ENCODE measurements at places on chromosomes 12 and 14.

DNA sequence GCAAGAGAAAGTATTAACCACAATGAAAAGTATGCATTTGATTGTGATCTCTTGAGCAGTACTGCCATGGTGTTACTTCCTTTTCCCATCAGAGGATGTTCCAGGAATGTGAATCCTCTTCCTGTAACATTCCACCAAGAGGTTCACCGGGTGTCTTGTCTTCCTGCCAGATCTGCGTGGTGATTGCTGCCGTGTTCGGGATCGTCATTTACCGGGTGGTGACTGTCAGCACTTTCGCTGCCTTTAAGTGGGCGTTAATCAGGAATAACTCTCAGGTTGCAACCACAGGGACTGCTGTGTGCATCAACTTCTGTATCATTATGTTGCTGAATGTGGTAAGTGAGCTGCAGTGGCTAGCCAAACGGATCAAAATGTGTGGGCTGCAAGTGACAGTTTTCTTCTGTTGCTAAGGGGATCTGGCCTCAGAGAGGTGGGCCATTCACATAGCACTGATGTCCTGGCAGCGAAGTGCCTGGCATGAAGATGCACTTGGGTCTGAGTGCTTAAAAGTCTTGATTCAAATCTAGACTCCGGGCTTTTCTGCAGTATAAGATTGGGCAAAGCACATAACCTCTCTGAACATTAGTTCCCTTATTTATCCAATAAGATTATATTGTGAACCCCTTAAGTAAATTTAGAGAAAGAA is 123.4 kb downstream of the SLC5A8 start:
- DNase-seq: no peak

DNA sequence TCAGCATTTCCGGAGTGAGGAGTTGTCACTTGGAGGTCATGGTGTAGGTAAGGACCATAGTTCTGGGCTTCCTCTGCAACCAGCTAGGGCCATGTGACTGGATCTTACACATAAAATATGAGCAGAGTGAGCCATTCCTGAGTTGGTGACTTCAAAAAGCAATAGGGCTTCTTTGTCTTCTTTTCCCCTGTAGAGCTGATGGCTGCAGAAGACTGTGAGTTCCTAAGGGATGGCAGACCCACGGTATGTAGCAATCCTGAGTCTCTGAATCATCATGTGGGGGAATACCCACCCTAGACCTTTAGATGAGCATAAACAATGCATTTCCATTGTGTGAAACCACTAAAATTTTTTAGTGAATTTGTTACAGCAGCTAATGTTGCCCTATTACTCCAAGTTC is 151.1 kb upstream of the TBX3 start:
- DNase-seq: no peak

DNA sequence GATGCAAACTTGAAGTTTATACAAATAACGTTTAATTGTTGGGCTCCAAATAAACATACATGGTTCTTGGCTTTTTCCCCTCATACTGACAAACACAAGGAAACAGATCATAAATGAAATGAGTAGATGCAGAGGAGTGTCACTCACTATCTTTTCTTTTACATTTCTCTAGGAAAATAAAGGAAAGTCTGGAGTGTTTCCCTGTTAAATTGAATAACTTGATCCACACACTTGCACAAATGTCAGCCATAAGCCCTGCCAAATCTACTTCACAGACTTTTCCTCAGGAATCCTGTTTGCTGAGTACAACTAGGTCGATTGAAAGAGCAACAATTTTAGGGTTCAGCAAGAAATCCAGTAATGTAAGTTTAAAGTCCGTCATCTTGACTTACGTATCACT is 175.3 kb downstream of the PLCZ1 start:
- DNase-seq: no peak

DNA sequence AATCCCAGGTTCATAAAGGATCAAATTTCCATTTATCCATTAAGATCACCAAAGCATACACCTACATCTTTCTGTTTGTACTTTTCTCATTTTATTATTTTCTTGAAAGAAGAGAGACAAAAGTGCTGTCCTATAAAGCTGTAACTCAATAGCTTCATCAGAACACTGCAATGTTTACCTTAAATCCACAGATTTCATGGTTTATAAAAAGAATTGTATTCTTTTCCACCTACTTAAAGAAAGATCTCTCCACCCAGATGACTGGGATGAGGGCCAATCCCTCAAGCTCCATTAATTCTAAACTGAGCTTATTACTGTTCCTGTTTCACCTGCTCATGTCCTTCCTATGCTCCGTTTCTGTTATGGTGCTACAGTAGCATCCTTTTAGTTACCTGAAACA is 470.6 kb downstream of the BCAT1 start:
- DNase-seq: no peak

DNA sequence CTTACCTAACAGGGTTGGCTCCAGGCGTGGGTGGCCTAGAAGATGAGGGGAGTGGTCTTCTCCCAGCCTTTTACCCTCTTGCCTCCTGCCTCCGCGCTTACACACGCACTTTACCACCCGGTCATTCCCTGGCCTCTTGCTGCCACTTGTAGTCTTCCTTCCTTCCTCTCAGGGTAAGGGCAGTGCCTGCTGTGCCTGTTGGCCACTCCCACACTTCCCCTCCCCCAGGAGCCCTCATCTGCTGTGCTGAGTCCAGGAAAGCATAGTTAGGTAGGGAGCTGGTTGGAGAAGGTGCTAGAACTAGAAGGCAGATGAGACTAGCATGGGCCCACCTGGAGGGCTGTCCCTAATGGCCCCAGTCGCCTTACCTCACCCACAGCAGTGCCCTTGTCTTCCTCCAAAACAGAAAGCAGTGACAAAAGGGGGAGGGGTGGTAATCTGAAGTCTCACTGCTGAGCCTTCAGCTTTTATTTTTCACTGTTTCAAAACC is 54.3 kb upstream of the SRSF5 start:
- no peak for DNase-seq

DNA sequence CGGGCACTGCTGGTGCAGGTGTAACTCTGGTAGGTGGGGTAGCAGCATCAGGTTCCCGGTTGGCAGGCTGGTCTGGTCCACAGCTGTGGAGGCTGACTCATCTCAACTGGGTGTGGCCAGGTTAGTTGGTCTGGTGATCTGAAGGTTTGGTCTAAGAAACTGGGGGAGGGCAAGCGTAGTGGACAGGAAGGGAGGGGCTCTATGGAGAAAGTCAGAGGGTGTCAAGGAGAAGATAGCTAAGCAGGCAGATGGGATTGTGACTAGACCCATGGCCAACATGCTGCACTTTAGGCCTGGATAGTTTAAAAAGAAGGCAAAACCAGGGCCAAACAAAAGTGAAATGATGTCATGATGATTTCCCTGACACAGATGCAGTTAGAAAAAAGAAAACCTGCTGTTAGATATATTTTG is 7.9 kb downstream of the TRIM9 start:
- peak; percentile 12 for DNase-seq

GRCh38 chr14:100299238-100299560 is 7.0 kb downstream of the SLC25A29 start:
- DNase-seq: no peak

GRCh38 chr12:124496584-124496983 is 70.8 kb downstream of the NCOR2 start:
- DNase-seq: no peak

- no peak for DNase-seq
Measured at GRCh38 chr12:106088246-106088808, 50.4 kb downstream of the NUAK1 start.

DNA sequence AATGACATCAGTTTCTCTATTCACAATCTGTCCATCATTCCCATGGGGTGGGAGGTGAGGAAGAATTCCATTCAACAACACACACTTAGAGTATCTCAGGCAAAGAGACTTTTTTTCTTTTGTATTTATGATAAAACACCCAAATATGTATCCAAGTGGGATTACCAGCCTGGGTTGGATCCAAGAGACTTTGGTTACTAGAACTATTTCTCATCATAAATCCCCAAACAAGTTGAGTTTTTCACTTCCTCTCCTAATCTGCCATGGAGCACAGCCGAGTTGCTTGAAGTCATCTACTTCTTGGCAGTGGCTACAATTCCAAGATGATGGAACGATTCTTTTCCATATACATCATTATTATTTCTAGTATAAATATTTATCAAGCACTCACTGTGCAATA is 209.2 kb upstream of the HMGA2 start:
- no peak for DNase-seq
